ENCODE measurements at places on chromosomes 5 and 9. TPM values are rescaled to one million over a fixed set of nuclear protein-coding genes. Genes with fewer than 3 reads are reported as not detected.

INSL6 gene
- not detected for polyA plus RNA-seq

PRR16 gene
- 0.75 TPM for polyA plus RNA-seq

FOXD1 gene
- polyA plus RNA-seq, result 0.14 TPM

DNA sequence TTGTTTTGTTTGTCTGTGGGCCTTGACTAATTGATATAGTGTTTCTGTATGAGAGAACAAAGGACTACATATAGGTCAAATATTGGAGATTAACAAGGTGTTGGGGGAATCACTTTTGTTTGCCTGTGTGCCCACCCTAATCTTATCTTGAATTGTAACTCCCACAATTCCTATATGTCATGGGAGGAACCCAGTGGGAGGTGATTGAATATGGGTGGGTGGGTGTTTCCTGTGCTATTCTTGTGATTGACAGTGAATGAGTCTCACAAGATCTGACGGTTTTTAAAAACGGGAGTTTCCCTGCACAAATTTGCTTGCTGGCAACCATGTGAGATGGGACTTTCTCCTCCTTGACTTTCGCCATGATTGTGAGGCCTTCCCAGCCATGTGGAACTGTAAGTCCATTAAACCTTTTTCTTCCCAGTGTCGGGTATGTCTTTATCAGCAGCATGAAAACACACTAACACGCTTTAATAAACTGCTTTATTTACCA is 64.9 kb upstream of the HSPB3 start:
- H3K4me3 ChIP-seq, result no peak overlapping the region
- no peak overlapping the region for H3K27ac ChIP-seq
- H3K4me1 ChIP-seq, result no peaks in the 10 kb centered on the region
- H3K36me3 ChIP-seq, result no peaks in the 10 kb centered on the region
- no peak for DNase-seq
- H3K27me3 ChIP-seq, result no peaks in the 10 kb centered on the region

GRCh38 chr9:121556580-121556979 is 56.9 kb upstream of the GGTA1 start:
- H3K36me3 ChIP-seq, result no peaks in the 10 kb centered on the region
- no peak for DNase-seq
- H3K27ac ChIP-seq, result peak overlapping the region; percentile 62
- no peaks in the 10 kb centered on the region for H3K4me1 ChIP-seq

- H3K27me3 ChIP-seq, result no peaks in the 10 kb centered on the region
- no peaks in the 10 kb centered on the region for H3K36me3 ChIP-seq
- peaks cover 10% of the 10 kb centered on the region for H3K4me1 ChIP-seq
- H3K4me3 ChIP-seq, result no peak overlapping the region
Observed at GRCh38 chr9:124617477-124618141, 110.4 kb upstream of the NR5A1 start.

Measured in pancreas (tissue), 10 donors.